Panc1 (cell line): ENCODE measurements at places on chromosomes 1 and 21. TPM values are rescaled to one million over a fixed set of nuclear protein-coding genes. Genes with fewer than 3 reads are reported as not detected.

TMEM39B gene
- 35.0 TPM for total RNA-seq

C1QC gene
- 0.64 TPM for total RNA-seq

C1orf21 gene
- total RNA-seq, result 0.15 TPM

ATP1A4 gene
- not detected for total RNA-seq

TIAM1 gene
- total RNA-seq, result 3.7 TPM

TTC34 gene
- 1.5 TPM for total RNA-seq

DMBX1 gene
- 0.05 TPM for total RNA-seq

VHLL gene
- total RNA-seq, result 0.28 TPM

KCNT2 gene
- 0.41 TPM for total RNA-seq

RWDD3 gene
- 6.1 TPM for total RNA-seq

NES gene
- total RNA-seq, result 56.3 TPM

CFH gene
- 0.36 TPM for total RNA-seq

C2CD2 gene
- total RNA-seq, result 14.0 TPM

SLAMF1 gene
- not detected for total RNA-seq
